GM04504 (cell line): ENCODE measurements at places on chromosomes 5 and 9.
A peak's percentile ranks its signal among the peaks of the same experiment; 100 is the strongest.

GRCh38 chr5:6540111-6540827 is 91.6 kb downstream of the UBE2QL1 start:
- peak; percentile 1 for DNase-seq

DNA sequence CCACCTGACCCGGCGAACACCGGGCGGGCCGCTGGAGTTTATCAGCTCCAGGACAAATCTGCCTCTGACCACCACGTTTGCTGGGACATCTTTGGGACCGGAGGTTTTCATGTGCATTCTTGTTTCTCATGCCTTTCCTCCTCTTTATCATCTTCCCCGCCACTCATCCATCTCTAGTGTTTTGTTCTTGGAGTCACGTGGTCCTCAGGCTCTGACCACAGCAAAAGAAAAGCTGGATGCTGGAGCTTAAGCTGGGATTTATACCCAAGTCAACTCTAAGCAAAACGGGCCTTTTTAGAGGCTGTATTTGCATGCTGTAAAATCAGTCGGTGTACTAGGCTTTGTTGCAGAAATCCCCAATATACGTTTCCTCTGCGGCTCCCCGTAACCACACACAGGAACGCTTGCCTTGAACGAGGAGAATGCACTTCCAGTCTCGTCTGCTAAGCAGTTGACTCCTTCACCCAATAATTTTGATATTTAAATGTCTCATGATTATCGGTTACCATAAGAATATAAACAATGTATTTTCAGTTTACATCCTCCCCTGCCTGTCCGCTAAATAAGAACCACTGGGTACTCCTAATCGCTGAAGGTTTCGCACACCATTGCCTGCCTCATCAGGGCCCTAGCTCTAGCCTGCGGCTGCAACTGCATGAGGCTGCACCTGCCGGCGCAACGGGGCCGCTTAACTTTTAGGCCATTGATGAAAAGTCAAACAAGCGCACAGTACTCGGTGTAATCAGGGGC is 560 bp upstream of the NDUFS6 start:
- DNase-seq = no peak

GRCh38 chr5:68292316-68292715 is 76.8 kb downstream of the PIK3R1 start:
- DNase-seq = no peak

DNA sequence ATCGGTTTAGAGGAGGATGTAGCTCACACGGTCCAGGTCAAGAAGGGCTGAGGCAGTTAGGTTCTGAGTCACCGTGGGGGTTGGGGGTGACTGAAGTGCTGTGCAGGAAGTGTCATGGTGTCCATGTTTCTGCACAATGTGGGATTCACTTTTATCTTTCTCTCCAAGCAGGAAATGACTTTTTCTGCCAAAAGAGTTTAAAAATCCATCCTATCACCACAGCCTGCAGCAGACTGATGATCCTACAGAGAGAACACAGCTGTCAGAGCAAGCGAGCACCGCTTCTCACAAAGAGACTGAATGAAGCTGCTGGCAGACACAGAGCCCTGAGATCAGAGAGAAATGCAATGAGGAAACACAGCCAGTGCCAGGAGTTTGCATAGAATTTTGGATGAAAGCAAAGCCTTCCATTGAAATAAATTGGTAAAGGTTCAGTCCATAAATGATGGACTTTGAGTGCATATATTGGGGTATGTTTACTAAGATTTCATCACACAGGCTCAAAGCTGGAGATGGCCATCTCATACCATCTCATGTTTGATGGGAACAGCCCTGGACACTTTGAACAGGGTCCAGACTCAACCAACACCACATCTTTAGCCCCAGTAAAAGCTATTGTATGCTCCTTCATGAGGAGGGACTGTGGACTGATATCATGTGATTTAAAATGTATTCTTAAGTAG is 213.9 kb upstream of the FBXL7 start:
- DNase-seq = peak; percentile 52

GRCh38 chr5:174413567-174414314 is 310.6 kb upstream of the MSX2 start:
- no peak for DNase-seq

- no peak for DNase-seq
Observed at GRCh38 chr9:117104716-117105495, 310.0 kb downstream of the ASTN2 start.

- no peak for DNase-seq
Observed at GRCh38 chr5:164073081-164073480, 567.7 kb downstream of the MAT2B start.

GRCh38 chr5:167565189-167565954 is 726.1 kb upstream of the WWC1 start:
- DNase-seq = no peak

DNA sequence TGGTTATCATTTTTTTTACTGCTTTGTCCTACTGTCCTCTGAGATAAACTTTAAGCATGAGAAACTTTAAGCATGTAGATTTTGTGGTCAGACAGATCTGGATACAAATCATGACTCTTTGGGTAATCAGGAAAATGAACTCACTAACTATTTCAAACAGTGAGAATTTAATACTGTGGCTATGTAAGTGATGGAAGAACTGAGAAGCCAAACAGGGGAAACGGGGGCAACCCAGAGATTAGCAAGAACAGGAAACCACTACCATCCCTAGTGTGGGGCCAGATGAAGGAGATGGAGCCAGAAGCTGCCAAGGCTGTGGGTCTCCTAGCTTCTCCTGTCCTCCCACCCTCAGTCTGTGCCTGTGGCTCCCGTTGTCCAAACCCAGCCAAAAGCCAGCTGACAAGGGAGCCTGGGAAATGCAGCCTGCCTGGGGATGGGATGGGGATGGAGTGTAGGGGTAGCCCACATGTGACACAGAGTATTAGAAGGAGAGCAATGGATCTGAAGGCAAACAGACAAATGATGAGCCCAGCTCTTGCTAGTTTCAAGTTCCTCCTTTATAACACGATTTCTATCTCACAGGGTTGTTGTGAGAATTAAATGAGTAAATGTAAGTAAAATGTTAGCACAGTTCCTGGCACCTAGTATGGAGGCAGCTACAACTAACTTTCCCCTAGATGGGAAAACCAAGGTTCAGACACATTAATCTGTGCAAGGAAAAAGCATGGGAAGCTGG is 27.7 kb upstream of the CDC23 start:
- DNase-seq = no peak

GRCh38 chr9:12680341-12680740 is 12.8 kb upstream of the TYRP1 start:
- peak; percentile 39 for DNase-seq

DNA sequence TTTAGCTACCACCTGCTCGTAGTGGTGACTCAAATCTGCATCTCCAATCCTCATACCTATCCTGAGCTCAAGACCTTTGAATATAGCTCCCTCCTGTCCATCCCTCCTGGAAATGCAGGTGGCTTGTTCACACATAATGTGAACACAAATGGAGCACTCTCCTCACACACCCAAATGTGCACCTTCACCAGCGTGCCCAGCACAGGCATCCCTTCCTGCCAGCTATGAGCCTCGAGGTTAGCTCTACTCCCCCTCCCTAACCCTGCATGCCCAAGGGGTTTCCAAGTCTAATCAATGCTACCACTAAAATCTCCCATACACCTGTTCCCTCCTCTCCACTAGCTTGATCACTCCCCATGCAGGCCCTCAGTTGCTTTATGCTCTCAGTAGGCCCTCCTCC is 2.2 kb upstream of the TGFBI start:
- no peak for DNase-seq

- no peak for DNase-seq
Observed at GRCh38 chr9:18362901-18363685, 110.9 kb upstream of the ADAMTSL1 start.

- DNase-seq = no peak
Observed at GRCh38 chr9:77177894-77178794, 810 bp downstream of the VPS13A start.

GRCh38 chr5:52748590-52748989 is 39.1 kb upstream of the ITGA1 start:
- DNase-seq = no peak

- no peak for DNase-seq
Observed at GRCh38 chr5:172911628-172911880, 47.7 kb upstream of the RPL26L1 start.

DNA sequence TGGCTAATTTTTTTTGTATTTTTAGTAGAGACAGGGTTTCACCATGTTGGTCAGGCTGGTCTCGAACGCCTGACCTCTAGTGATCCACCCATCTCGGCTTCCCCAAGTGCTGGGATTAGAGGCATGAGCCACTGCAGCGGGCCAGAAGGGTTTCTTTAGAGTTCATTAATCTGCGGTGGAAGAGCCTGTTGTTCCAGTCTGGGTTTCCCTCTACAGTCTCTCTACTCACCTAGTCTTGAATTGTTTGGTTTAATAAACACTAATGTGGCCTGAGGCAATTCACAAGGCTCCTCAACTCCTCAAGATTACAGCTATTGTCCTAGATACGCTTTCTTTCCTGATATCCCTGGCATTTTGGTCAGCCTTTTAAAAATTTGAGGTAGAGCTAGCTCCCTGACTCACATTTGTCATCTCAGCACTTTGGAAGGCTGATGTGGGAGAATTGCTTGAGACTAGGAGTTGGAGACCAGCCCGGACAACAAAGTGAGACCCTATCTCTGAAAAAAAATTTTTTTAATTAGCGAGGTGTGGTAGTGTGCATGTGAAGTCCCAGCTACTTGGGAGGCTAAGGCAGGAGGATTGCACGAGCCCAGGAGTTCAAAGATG is 4.6 kb upstream of the SAR1B start:
- DNase-seq = no peak

DNA sequence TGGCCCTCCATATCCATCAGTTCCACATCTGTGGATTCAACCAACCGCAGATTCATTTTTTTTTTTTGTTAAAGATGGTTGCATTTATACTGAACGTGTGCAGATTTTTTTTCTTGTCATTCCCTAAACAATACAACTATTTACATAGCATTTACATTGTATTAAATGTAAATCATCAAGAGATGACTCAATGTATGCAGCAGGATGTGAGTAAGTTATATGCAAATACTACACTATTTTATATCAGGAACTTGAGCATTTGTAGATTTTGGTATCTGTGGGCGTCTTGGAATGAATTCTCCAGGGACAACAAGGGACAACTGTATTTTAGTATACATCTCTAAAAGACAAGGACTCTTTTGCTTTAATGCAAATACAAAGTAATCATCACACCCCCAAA is 299.2 kb upstream of the ZNF608 start:
- no peak for DNase-seq

- peak; percentile 38 for DNase-seq
Observed at GRCh38 chr5:107542428-107542827, 128.3 kb downstream of the EFNA5 start.

GRCh38 chr5:58498340-58498942 is 7.2 kb downstream of the GAPT start:
- peak; percentile 9 for DNase-seq

GRCh38 chr5:95281226-95281625 is 3.7 kb downstream of the MCTP1 start:
- DNase-seq = no peak

GRCh38 chr9:107711542-107711941 is 222.0 kb upstream of the KLF4 start:
- DNase-seq = peak; percentile 90

DNA sequence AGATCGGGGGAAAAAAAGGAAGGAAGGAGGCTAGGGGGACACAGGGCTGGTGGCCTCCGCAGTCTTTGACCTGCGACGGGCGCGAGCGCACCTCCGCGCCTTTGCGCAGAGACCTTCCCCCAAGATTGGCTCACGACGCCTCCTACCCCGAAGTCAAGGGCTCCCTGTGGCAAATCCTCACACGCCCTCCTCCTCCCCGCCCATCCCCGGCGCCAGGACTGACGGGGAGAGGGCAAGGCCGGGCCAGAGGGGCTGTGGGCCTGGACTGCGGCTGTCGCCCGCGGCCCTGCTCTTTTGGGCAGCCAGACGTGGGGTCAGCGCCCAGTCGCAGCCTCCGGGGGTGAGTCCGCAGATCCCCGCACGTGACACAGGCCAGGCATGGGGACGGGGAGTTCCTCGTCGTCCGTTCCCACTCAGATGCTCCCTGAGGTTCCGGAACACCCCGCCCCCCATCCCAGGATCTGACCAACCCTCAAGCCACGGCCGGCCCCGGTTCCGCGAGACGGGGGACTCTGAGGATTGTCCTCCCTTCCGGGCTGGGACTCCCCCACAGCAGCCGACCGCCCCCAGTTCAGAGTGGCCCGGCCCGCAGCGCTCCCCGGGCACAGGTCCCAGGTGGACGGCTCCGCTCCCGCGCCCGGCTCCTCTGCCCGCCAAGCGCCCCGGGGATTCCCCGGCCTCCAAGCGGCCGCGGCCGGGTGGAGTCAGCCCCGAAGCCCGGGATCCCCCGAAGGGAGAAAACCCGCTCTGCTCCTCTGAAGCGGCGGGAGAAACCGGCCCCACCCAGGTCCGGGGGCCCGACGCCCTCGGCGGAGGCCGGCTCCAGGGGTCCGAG is 543 bp upstream of the ANKRD33B start:
- DNase-seq = no peak

- DNase-seq = no peak
Observed at GRCh38 chr9:110027671-110028081, 180.3 kb downstream of the C9orf152 start.

DNA sequence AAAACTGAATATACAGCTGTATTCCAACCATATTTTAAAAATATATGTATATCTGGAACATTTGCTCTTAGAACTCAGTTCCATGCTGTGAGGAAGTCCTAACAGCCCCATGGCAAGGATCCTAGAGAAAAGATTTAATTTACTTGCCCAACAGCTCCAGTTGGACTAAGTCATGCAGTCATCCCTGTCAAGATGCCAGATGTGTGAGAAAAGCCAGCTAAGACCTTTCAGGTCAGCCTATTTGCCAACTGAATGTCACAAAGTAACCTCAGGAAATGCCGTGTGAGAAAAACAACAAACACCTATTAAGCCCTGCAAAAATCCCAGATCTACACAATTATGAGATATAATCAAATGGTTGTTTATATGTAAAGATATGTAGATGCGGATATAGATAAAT is 416.3 kb downstream of the NR2F1-AS1 start:
- peak; percentile 78 for DNase-seq

GRCh38 chr5:141641634-141642267 is 5.0 kb downstream of the RELL2 start:
- no peak for DNase-seq

DNA sequence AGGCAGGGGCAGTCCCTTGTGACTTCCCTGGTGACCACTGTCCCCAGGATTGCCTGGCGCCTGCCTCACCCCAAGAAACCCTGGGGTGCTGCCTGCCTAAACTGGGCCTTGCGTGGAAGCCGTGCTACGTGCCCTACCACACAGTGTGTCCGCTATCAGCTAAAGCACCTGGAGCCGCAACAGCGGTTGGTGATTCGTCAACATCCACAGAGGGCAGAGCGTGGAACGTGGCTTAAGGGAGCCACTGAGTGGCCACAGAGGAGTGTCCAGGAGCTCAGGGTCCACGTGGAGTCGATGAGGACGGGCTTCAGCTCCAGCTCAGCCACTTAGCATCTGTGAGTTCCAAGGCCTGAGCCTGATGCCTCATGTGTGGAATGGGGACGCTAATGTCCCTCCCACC is 25.3 kb downstream of the LAMC3 start:
- no peak for DNase-seq
